AG08395 (cell line): ENCODE measurements at places on chromosomes 16 and 17.
A peak's percentile ranks its signal among the peaks of the same experiment; 100 is the strongest.

DNA sequence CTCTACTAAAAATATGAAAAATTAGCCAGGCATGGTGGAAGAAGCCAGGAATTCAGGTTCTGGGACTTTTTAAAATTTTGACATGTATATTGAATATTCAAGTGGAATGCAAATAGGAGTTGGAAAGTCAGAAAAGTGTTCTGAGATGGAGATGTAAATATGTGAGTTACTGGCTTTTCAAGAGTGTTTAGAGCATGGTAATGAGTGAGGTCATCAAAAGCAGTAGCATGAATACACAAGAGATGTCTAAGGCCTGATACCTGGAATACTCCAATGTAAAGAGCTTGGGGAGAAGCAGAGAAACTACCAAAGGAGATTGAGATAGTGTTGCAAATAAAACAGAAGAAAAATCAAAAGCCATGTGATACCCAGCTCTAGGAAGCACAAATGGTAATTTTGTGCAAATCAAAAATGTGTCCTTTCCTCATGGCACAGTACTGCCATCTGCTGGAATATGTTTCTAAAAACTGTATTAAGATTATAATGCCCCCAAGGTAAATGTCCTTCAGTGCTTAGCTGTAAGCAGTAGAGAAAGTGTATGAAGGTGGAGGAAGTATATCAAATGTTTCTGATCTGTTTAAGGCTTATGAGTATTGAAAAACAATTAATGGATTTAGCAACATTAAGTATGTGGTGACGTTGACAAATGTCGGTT is 908.4 kb downstream of the KCNJ18 start:
- DNase-seq: no peak

DNA sequence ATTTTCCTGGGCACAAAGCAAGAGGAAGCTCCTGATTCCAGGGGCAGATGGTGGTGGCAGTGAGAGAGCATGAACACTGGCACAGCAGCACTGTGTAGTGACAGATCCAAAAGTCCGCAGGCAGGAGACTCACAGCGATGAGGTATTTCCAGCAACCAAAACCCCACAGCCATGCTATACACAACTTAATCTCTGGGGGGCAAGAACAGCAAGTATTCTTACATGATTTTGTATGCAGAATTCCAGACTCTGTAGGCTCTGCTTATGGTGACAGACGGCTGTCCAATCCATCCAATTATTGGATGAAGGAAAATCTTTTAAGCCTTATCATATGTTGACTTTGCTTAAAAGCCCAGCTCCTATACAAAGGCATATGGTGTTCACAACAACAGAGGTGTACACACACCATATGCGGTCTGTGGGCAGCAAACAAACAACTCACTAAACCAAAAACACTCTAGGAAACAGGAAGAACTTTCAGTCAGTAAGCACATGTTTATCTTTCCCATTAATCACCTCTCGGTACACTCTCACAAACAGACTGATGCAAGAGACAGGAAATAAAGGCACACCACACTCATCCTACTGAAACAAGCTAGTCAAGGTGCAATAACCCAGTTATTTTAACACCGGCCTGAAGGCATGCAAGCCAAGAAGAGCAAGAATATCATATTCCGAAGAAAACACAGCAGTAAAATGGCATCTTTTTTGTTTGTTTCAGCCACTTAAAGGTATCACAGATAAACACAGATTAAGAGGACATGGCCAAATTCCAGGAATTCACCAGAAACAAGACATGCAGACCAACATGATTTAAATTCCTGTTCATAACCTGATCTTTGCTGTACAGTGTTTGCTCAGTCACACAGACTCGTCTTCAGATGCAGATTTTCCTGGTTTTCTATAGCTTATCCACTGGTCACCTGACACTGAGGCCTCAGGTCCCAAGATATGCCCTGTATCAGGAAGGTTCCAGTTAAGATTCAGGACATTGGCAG is 47.8 kb downstream of the ERN1 start:
- peak; percentile 49 for DNase-seq

DNA sequence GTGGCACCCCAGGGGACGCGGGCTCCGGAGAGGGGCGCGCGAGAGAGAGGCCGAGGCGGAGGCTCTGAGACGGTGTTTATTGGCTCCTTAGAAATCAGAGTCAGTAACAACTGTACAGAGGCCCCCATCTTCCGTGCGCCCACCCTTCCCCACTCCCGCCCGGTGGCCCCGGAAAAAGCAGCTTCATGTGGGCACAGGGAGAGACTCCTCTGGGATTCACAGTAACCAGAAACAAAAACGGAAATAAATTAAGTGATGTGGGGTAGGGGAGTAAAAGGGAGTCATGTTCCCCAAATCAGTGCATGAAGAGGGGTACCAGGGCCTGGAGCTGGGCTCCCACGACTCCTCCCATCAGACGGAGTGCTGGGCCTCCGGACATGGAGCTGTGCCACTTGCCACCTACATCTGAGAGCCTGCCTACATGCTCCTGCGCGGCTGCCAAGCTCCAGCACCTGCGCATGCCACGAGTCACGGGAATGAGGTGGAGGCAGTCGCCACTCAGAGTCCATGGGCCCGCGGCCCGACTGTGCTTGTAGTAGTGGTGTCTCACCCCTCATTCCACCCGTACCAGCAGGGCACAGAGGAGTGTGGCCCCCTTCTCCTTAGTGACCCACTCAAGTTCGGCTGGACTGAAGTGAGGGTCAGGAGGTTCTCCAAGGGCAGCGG is 543 bp upstream of the GPS2 start:
- no peak for DNase-seq

- no peak for DNase-seq
Observed at GRCh38 chr17:42087042-42087701, 11.1 kb downstream of the ZNF385C start.

DNA sequence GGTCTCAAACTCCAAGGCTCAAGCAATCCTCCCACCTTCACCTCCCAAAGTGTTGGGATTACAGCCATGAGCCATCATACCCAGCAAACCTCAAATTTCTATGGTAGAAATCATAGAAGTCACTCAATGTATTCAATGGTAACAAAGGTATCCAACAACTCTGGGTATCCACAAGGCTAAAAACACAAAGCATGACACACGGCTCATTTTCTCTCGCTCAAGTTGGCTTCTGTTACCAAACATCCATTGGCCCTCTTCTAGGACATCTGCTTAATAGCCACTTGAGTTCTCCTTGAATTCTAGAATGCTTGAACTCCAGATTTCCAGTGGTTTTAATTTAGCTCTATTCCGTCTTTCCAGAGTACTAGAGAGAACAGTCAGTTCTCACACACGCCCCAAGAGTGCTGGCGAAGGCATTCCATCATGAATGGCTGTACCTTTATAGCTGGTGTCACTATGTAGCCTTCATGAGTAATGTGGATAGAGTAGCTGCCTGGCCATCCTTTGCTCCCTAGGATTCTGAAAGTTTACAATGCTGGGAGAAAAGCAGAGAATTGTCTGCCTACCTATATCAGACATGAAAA is 42.6 kb downstream of the SPAG9 start:
- no peak for DNase-seq

DNA sequence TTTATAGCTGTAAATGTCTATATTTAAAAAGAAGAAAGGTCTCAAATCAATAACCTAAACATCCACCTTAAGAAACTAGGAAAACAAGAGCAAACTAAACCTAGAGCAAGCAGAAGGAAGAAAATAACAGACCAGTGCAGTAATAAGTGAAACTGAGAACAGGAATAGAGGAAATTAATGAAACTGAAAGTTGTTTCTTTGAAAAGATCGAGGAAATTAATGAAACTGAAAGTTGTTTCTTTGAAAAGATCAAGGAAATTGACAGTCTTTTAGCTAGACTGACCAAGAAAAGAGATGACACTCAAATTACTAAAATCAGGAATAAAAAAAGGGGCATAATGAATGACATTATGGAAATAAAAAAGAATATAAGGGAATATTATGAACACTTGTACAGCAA is 46.4 kb downstream of the SLFN5 start:
- no peak for DNase-seq

DNA sequence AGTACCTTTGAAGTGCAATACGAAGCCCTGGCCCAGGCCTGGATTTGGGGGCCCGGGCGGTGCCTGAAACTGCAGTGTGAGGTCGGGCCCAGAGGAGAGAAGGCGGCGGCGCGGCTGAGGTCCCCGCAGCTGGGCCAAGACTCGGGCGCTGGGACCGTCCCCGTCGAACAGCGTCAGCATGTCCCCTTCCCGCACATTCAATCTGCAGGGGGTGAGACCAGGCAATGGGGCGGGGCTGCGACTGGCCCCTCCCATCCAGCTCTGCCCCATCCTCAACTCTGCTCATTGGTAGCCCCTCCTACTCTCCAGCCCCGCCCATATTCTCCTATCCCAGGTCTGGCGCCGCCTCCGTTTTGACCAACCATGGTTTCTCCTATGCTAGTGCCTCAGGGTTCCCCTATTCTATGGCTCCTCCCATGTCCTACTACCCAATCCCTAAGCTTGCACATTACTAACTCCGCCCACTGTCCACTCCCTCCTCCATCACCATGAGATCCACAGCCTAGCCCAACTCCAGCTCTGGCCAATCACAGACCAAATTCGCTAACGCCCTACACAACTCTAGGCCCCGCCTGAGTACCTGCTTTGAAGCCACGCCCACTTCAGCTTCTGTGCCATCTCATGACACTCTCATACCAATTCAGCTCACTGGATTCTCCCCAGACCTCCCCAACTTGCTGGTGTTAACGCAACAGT is 14.4 kb upstream of the CDIPT start:
- DNase-seq: peak; percentile 24

DNA sequence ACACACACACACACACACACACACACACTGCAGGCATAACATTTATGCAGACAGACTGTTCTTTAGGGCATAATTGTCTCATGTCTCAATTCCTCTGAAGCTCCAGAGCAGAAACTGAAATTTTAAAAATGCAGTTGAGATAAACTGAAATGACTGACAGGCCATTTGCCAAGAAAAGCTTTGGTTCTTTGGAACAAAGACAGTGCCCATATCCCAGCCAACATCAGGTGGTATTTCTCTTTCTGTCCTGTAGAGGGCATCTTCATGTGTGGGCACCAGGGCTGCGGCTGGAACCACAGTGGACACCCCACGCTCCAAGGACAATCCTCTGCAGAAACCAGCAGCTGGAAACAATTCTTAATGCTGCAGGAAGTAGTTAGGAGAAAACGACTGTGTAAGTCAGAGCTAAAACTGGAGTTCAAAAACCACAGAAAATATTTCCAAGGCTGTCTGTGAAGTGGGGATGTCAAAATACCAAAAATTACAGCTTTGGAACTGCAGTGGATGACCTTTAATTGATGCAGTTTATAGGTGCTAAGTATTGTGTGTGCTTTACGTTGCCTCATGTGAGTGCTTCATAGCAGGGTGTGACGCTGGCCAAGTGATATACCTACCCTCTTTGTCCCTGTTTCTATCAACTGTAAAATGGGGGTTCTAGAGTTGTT is 10.6 kb upstream of the MEFV start:
- DNase-seq: peak; percentile 79
